GM19239 (cell line): ENCODE measurements at places on chromosomes 5 and 9.

GRCh38 chr5:146209714-146210113, 6.3 kb downstream of the RBM27 start:
- DNase-seq, result no peak

- DNase-seq, result no peak
Observed at GRCh38 chr9:101065930-101066329, 37.4 kb downstream of the PLPPR1 start.

- DNase-seq, result no peak
Observed at GRCh38 chr5:135491038-135491551, 38.9 kb upstream of the TIFAB start.

DNA sequence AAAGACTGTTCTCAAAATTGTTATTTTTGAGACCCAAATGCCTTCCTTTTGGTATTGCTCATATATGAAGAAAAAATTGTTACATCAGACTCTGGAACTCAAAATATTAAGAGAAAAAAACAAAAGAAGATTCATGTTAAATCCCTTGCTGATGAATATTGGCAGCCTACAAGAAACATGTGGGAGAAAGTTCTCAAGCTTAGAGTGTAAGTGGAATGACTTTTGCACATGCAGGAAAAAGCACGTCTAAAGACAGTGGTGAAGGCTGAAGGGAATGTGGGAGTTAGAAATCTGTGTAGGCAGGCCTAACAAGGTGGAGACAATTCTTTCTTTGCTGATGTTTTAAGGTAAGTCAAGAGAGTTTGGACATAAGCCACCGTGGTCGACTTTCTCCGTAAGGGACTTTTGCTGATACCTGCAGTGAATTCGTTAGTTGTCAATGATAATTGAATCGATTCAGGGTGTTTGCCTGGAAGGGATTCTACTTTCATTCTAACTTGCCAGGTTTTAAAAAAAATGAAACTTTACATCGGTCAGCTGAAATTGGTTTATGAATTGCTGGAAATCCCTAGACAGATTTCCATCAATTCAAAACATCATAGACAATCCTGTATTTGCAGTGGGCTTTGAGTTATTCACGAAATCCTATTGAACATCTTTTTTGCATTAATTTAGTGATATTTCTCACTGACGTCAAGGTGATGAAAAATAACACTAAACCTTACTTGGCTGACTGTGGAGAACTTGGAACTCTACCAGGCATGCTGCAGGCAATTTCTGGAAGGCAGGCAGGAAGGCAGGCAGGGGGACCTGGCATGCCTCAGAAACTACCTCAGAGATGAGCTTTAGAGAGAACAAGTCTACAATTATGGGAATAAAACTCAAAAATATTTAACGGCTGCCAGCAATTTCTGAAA, 359.1 kb upstream of the ADAMTSL1 start:
- DNase-seq, result no peak

DNA sequence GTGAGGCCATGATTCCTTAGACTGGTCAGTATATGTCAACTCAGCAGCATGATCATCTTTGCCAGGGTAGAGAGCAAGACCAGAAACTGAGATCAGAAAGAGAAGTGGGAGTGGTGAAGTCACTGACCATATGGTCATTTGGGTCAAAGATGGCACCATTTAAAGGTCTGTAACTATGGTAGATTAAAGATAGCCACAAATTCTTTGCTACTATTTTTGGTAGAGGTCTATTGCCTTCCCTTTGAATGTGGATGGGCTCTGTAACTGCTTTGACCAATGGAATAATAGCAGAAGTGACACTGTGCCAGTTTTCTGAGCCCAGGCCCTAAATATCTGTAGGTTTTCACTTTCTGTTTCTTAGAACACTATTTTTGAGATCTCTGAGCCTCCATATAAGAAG, 117.6 kb downstream of the PCSK1 start:
- no peak for DNase-seq

- DNase-seq, result no peak
Observed at GRCh38 chr9:135926402-135927194, 19.3 kb upstream of the CAMSAP1 start.
